ENCODE measurements at places on chromosomes 16 and 17.
A peak's percentile ranks its signal among the peaks of the same experiment; 100 is the strongest.

DNA sequence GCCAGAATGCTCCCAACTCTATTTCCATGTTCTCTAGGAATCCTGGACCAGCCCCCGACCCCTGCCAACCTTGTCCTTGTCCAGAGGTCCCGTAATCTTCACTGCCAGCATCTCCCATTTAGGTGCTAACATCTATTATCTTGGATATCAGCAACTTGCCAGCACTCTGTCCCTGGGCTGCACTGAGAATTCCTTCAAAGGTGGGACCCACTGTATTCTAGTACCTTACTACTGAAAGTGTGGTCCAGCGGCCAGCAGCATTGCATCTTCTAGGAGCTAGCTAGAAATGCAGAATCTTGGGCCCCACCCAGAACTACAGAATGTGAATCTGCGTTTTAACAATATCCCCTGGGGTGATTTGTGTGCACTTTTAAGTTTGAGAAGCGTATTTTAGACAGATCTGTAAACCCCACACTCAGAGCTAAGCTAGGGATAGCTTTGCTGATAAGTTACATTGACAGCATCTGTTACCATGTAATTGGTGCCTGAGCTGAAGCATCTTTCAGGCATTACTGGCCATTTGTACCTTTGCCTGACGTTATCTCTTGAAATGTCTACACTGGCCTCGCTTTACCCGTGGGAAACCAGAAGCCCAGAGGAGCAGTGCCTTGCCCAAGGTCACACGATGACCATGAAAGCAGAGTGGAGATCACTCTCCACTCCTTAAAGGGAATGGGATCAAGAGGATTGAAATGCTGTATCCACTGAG is 8.3 kb downstream of the ABAT start:
- no peak for DNase-seq

DNA sequence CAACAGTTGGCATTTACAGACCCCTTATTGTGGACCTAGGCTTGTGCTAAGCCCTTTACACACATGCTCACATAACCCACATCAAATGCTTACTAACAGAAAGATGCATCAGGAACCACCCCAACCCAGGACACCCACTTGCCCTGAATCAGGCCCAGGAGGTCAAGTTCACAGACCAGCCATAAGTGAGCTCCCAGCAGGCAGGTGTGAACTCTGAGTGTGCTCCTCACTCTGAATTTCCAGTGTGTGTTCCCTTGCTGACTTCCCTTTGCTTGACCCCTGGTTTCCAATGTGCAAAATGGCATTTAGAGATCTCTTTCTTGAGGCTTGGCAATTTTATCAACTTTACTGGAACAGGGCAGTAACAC is 87.0 kb downstream of the BMERB1 start:
- DNase-seq = no peak

GRCh38 chr16:88423448-88423850 is 29.6 kb upstream of the ZFPM1 start:
- no peak for DNase-seq

GRCh38 chr16:68978303-68978954 is 127.0 kb upstream of the HAS3 start:
- no peak for DNase-seq

DNA sequence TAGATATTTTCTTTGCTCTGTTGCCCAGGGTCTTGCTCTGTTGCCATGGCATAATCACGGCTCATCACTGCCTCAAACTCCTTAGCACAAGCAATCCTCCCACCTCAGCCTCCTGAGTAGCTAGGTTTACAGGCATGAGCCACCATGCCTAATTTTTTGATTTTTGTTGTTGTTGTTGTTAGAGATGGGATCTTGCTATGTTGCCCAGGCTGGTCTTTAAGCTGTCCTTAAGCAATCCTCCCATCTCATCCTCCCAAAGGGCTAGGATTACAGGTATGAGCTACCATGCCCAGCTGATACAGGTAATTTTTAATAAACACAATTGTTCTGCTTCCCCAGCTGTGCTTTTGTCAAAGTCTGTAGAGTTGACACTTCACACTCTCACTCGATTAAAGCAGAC is 159.3 kb downstream of the PARN start:
- DNase-seq = no peak

GRCh38 chr17:59377410-59377809 is 46.0 kb downstream of the YPEL2 start:
- peak; percentile 42 for DNase-seq

DNA sequence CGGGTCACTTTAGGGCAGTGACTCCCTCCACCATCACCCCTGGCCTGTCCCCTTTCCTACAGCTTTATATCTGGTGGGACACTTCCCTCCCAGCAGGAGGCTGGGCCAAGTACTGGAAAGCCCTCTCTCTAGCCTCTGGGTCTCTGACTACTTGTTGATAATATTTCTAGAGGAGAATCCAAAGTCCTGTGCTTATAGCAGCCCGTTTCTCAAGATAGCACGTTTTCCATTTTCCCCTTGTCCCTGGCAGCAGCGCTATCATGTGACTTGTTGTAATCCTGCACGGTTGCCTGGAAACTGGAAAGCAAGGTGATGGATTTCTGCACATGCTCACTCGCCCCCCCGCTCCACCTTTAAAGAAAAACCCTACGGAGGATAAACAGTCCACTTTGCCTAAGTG is 3.3 kb upstream of the AXIN2 start:
- no peak for DNase-seq
